ENCODE measurements at places on chromosomes 11 and 22.

- no peak for DNase-seq
These were observed 1.9 kb upstream of the SYT8 start for GRCh38 chr11:1832920-1833295.

DNA sequence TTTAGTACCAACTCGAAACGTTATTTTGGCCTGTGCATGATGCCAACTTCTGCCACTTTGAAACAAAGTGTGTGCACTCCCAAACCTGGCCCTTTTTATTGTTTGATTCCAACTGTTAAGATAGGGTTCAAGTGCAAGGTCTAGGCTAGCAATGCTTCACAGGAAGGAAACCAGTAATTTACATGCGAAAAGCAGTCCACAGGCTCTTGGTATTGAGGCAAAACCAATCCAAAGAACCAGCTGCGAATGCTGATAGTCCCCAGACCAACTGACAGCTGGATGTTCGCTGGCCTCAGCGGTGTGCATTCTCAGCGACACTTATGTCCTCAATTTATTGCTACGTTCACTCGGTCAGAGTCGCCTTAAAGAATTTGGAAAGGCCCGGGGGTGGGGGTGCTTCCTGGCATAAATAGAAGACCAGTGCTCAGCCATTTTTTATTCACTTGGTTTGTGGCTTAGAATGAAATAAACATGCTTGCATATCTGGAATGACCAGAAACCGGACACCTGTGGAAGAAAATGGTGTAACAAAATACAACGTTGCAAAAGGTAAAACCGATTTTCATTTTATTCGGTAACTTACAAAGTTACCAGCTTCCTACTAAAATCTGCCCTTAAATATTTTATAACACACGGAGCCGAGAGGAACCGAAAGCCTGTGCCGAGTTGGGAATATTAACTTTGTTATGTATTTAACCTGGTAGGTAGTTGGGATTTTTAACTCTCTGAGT, 1.6 kb downstream of the CPT1A start:
- DNase-seq, result peak; percentile 42

DNA sequence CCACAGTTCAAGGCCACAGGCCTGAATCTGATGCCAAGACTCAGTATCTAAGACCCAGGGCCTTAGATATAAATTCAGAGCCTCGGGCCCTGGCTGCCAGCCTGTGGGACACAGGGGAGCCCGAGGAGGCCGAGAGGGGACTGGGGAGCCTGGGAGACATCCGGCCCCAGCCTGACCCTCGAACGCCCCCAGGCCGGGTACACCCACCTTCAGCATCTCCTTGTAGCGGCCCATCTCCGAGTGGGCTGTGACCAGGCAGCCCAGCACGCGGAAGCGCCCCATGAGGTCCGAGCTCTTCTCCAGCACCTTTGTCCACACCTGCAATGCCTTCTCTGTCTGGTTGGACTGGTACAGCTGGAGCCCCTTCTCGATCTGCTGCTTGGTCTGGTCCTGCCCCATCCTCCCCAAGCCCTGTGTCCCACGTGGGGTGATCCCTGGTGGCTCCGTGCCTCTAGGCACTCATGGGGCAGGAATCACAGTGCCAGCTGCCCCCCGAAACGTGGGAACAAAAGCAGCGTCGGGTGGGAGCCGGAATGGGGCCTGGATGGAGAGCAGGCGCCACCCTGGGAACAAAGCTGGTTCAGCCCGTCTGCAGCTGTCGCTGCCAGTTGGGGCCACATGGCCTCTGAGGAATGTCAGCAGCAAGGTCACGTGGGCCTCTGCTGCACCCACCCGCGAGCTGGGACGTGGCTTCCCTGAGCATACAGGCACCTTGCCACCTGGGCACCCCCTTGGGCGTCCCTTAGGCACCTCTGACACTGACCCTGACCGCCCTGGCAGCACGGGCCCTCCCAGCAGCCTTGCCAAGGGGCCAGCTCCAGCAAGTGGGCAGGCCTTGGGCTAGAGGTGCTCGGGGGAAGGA, at the start of gene RAPSN:
Gene RAPSN, minus strand, starts transcription at position 571 of the 862 bp plus-strand sequence. Its CDS starts 172 bp downstream, at position 399.
- no peak for DNase-seq

GRCh38 chr22:47292546-47293320, 530.3 kb downstream of the TBC1D22A start:
- no peak for DNase-seq

- no peak for DNase-seq
These were observed at the start of gene FXYD6 for GRCh38 chr11:117876341-117877119. Gene FXYD6, minus strand, starts transcription at chr11:117876658. Its CDS starts 33,882 bp downstream, at chr11:117842776.

- peak; percentile 47 for DNase-seq
These were observed 29.0 kb downstream of the C22orf31 start for GRCh38 chr22:29032584-29032983.

GRCh38 chr11:57513911-57514537, 1.5 kb downstream of the SLC43A1 start:
- peak; percentile 52 for DNase-seq

- peak; percentile 4 for DNase-seq
These were observed 854.3 kb downstream of the METTL15 start for GRCh38 chr11:28962502-28962901.

- DNase-seq, result no peak
These were observed 66.1 kb downstream of the CHST1 start for GRCh38 chr11:45599161-45599943.

GRCh38 chr22:20970939-20971657, 4.0 kb downstream of the AIFM3 start:
- no peak for DNase-seq

DNA sequence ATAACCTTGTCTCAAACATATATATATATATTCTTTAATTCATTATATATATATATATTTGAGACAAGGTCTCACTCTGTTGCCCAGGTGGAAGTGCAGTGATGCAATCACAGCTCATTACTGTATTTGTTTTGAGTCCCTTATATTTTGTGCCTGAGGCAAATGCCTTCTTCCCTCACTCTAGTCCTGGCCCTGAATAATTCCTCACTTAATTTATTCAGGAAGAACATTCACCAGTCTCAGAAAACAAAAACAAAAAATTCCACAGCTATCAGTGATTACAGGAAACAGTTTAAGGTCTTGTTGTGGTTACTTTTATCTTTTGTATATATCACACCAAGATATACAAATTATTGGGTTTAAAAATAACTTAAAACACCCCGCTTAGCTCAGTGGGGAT, 155.7 kb downstream of the CWF19L2 start:
- DNase-seq, result peak; percentile 5

DNA sequence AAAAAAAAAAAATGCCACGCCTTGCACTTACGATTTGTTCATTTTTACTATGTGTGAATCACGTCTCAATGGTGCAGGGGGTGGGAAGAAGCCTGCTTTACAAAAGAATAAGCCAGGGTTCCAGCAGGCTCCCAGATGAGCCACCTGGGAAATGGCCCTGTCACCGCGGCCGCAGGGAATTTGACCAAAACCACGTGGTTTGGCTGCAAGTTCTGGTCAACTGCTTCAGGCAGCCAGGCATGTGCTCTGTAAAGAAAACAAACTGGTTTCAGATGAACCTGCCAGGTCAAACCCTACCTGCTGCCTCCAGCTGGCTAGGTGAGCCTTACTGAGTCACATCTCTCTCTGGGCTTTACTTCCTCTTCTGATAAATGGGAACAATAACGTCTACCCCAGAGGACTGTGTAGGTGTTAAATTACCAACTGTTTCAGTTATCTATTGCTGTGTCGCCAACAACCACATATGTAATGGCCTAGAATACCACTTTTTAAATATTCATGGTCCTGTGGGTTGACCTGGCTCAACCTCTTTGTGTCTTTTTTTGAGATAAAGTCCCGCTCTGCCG, 30.5 kb upstream of the GCAT start:
- peak; percentile 85 for DNase-seq

GRCh38 chr11:118171269-118172062, 5.0 kb downstream of the SCN2B start:
- peak; percentile 51 for DNase-seq

DNA sequence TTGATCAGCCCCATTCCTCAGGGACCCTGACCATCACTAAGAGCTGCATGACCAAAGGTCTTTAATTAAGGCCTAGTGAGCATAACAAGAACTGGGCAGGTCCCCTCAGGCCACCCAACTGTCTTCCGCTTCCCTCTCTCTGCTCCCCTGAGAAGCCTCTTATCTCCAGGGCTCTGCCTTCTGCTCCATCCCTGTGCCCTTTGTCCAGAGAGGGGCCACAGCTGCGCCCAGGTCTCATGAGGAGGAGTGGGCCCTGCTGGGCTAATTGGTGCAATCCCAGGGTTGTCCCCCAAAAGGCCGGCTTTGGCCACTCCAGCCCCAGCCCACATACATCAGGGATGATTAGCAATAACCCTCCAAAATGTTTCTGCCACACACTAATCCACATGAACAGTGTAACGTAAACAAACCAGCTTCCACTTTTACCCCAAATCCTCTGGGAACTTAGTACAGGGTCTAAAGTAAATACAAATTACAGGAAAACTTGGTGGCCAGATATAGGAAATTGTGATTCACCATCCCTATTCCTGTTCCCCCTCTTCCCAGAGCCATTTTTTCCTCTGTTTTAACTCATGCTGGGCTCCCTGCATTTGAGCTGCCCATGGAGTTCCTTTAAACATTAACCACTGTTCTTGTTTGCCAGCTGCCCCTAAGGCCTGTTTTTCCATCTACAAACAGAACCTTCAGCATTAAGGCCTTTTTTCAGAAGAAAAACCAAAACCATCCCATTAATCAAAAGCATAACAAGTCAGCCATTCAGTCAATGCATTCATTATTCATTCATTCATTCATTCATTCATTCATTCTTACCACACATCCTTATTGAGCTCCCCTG, 34.6 kb upstream of the CAVIN3 start:
- DNase-seq, result no peak

DNA sequence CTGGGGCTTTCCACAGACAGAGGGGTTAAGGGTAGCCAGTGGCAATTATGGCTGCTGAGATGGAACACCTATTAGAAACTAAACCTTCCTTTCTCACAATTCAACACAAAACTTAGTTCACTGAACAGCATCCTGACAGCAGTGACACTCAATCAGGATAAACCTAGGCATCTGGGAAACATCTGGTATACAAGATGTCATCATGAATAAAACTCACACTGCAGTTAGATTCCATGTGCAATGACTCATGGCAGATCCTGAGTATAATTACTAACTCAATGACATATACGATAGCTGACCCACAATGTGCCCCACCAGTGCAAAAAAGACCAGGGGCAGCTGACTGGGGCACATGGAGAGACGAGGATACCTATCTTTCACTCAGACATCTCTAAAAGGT, 17.7 kb downstream of the RBFOX2 start:
- DNase-seq, result peak; percentile 90

GRCh38 chr11:61041755-61042518, 60.4 kb upstream of the CD5 start:
- no peak for DNase-seq

DNA sequence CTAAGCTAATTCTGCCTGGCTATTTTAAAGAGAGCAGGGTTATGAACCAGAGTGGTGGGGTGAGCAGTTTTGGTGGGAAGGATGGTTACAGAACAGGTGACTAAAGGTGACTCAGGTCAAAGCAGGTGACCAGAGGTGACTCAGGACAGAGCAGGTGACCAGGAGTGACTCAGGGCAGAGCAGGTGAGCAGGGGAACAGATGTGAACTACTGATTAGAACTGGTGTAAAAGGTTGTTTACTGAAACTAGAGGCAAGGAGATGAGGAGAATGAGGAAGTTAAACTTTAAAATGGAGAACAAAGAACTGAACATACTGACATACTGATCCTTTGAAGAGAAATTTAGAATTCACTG, 15.4 kb upstream of the HYLS1 start:
- DNase-seq, result no peak

GRCh38 chr22:23891726-23892125, 2.5 kb upstream of the MIF start:
- no peak for DNase-seq

GRCh38 chr11:36215693-36216060, 73.5 kb downstream of the COMMD9 start:
- DNase-seq, result no peak

DNA sequence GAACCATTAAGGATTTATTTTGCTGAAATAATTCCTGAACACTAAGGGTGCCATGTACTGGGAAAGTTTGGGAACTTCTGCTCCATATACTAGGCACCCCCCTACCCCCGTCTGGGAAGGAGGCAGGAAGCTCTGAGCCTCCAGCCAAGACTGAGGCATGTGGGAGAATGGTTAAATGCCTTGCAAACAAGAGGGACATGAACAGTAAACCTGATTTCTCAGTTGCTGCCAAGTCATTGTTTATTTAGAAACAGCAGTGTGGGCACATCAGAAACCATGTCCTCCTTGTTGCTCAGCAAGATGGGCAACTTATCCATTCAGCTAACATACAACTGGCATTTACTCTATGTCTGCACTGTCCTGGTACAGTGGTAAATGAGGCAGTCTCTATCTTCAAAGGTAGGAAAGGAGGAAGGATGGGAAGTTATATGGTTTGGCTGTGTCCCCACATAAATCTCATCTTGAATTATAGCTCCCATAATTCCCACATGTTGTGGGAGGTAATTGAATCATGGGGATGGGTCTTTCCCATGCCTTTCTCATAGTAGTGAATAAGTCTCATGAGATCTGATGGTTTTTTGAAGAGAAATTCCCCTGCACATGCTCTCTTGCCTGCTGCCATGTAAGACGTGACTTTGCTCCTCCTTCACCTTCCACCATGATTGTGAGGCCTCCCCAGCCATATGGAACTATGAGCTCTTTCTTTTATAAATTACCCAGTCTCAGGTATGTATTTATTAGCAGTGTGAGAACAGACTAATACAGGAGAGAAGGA, 459.1 kb downstream of the MIAT start:
- DNase-seq, result no peak

DNA sequence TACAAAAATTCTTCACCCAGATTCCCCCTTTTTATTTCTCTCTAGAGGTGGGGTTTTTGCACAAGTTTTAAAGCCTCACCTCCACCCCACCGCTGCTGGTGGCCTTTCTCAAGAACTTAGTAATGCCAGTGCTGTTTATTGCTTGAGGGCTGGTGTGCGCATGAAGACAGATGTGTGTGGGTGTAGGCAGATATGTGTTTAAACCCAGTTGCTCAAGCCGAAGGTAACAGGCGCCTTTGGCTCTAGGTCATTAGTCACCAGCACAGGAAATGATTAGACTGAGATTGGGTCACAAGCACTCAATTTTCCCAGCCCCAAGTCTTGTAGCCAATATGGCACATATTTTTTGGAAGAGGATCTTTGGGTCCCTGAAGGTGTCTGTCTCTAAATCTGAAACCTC, 2.7 kb upstream of the CLMP start:
- DNase-seq, result peak; percentile 91

GRCh38 chr11:28521075-28521474, 412.9 kb downstream of the METTL15 start:
- DNase-seq, result no peak

- DNase-seq, result peak; percentile 53
These were observed 935 bp downstream of the QSER1 start for GRCh38 chr11:32893343-32894148.

All from EL (cell line).